ENCODE measurements at places on chromosomes 4 and X.

DNA sequence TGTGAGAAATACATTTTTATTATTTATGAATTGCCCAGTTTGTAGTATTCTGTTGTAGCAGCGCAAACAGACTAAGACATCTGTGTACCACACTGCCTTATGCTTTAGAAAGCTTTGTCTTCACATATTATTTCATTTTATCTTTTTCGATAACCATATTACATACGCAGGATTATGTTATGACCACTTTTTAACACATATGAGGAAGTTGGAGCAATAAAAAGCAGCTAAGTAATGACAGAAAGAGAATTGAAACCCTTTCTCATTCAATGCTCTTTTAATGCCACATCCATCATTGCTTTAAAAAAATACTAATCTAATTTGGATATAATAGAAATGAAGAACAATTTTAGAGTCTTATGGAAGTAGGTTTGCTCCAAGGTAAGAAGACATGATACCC, 99.7 kb downstream of the CT47B1 start:
- DNase-seq, result no peak

- peak; percentile 70 for DNase-seq
Measured at GRCh38 chr4:74874753-74875367, 58.1 kb upstream of the PARM1 start.

DNA sequence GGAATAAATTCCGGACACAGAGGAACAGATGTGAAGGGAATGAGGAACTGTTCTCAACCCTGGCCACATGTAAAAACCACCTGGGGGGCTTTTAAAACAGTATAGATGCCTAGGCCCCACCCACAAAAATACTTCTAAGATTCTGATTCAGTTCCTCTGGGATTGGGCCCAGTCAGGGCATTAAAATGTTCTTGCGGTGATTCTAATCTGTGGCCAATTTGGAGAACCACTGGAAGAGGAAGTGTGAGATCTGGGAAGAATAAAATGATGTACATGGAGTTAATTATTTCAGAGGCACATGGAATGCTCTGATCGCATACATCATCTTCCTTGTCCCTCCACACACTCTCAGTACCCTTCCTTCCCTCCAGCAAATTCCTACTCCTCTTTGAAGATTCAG, 192.2 kb downstream of the APBB2 start:
- no peak for DNase-seq

DNA sequence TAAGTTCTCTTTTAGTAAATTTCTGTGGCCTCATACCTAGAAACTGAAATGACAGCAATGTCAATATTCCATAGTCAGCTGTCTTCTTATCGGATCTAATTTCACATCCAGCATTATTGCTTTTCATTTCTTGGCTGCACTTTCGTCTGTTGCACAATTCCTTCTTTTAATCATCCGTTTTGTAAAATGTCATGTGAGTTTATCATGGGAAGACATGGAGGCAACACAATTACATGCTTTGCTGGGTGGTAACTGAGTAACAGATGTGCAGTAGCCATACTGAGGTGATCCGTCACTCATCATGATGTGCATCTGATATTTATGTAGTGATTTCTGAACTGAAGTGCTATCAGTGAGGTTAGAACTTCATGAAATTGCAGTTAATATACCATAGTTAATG, 68.3 kb upstream of the SLC7A11 start:
- no peak for DNase-seq

DNA sequence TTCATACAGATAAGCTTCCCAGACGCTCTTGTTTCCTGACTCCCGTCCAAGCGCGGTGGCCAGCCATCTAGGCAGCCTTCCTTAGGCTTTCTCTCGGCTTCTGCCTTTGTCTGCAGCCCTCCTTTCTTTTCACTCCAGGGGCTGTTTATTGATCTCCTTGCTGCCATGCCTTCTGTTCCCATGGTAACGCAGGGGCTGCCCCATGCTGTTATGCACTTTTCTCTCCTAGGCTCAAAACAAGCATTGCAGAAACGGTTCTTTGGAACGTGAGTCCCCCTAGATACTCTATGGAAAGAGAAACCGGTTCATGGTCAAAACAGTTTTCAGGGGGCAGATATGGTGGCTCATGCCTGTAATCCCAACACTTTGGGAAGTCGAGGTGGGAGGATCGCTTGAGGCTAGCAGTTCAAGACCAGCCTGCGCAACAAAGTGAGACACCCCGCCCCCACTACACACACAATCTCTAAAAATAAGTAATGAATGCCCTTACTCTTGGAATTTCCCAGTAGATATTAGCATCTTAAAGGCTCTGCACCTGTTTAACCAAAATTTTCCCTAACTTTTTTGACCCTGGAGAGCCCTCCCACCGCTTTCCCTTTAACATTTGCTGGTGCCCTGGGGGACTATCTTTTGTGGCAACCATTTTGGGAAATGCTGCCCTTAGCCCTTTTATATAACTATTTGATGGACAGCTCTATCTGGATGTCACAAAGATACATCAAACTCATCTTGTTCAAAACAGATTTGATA, 53.9 kb upstream of the ZNF157 start:
- DNase-seq, result no peak

DNA sequence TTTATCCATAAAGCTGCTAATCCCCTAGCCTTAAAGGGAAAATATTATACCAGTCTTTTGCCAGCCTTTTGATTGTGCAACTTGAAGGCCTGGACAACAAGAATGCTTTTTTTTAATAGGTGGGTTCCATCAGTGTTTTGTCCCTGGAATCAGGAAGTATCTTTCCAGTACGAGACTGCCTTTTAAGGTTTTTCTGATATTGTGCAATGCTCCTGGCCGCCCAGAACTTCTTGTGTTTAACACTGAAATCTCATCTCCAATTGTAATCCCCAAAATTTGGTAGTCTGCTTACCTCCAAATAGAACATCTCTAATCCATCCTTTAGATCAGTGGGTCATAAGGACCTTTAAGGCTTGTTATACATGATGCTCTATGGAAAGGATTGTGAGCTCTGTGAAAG, 256.7 kb downstream of the NAF1 start:
- no peak for DNase-seq

- DNase-seq, result no peak
Measured at GRCh38 chr4:13912966-13913365, 285.4 kb upstream of the BOD1L1 start.

GRCh38 chrX:110046001-110046400, 43.1 kb downstream of the TMEM164 start:
- DNase-seq, result no peak

DNA sequence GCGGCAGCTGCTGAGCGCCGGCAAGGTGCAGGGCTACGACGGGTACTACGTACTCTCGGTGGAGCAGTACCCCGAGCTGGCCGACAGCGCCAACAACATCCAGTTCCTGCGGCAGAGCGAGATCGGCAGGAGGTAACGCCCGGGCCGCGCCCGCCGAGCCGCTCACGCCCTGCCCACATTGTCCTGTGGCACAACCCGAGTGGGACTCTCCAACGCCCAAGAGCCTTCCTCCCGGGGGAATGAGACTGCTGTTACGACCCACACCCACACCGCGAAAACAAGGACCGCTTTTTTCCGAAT, 117.0 kb downstream of the DCTD start:
- DNase-seq, result no peak

- DNase-seq, result no peak
Measured at GRCh38 chrX:138858951-138859350, 147.4 kb upstream of the FGF13 start.

- no peak for DNase-seq
Measured at GRCh38 chr4:2572866-2573265, 36.4 kb downstream of the FAM193A start.

GRCh38 chr4:168474660-168475320, 5.5 kb downstream of the DDX60L start:
- no peak for DNase-seq

GRCh38 chr4:163535657-163536056, 41.2 kb downstream of the TMA16 start:
- no peak for DNase-seq

GRCh38 chrX:19695884-19696283, 180.6 kb upstream of the MAP3K15 start:
- DNase-seq, result no peak

DNA sequence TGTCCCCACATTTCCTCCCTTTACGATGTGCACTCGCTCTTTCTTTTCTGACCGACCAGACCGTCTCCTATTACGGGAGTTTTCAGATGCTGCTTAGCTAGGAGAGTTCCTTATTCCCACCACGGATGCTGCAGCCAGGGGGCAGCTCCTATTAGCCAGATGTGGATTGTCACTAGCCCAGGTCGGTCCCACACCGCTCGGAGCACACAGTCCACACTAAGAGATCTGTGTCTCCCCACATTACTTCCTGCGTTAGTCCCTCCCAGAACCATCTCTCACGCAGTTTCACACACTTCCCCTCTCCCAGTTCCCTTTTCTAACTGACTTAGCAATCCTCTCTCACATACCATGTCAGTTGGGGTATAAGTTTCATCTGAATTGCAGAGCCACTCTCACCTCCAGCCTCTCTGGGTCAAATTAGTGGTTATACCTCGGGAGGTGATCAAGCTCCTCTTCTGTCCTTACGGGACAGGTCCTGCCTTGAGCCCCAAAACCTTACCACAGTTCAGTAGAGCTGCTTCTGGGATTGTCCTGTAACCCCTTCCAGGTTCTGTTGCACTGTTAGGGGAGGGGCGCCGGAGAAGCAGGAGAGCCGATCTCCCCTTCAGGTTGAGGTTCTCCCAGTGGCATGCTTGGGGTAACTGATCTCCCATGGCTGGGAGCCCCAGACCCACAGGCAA, 28.2 kb downstream of the SULT1E1 start:
- DNase-seq, result no peak

DNA sequence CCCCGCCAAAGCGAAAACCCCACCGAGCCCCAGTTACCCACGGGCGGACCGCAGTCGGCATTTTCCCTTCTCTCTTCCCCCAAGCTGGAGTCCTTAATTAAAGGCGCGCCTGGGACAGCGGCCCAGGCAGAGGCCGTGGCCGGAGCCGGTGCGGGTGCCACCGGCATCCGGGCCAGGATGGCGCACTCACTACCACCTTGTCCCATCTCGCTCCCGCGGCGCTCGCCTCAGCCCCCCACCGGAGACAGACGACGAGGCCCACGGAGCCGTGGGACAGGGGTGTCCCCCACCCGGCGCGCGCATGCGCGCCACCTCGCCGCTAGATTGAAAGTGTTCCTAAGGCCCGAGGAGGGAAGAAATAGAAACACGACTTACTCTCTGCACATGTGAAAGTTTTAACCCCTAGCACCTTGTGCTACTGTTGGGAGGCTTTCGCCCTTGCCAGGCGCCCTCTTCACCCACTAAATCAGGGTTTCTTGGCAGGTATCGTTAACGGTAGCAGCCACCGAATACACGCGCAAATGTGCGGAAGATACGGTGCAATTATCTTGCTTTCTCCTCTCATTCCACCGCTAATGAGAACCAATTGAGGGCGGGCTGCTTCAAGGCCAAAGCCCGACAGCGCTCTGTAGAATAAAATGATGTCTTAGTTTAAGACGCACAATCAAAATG, 64.3 kb upstream of the CCDC160 start:
- DNase-seq, result no peak

DNA sequence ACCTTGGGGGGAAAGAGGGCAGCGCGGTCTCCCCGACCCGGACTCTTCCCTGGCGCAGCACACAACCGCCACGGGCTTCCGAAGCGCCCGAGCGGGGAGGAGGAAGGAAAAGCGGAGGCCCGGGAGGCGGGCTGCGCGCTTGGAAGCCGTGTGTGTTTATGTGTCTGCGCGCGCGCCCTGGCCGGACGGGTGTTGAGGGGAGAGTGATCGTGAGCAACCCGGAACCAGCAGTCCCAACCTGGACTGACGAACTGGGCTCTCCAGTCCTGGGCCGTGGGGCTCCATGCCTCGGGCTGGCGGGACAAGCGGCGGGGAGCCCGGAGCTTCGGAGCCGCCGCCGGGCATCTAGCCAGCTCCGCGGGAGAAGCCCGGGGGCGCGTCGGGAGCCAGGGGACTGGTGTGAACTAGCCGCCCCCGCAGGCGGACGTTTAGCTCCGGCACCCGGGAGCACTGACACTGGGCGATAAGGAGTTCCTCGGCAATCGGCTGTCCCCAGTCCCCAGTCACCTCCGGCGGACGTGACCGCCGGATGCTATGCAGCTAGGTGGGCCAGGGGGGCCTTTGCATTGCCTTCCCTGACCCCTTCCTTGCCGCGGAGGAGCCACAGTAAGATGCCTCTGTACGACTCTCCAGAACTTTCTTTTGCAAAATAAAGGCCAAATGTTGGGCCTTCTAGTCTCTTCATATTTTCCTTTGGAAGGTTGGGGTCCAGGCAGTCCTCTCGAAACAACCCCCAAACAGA, 74.8 kb upstream of the BCOR start:
- DNase-seq, result no peak

DNA sequence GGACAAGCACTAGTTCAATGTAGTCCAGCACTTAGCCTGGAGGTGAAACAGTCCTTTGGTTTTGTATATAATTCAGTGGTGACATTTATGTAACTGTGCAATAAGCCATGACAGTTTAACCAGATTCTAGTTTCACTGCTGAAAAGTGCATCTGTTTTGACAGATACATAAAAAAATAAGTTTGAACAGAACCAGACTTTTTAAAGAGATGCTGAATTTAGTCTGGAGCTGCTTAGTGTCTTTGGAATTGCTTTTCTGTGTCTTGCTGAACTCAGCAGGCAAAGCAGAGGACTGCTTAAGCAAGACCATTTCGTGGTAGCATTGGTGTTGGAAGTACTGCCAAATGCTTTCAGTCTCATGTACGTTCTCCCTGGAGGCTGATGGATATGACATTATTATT, 393.5 kb downstream of the MAPK10 start:
- no peak for DNase-seq

GRCh38 chr4:82626251-82626868, 64.6 kb upstream of the TMEM150C start:
- no peak for DNase-seq

GRCh38 chrX:14362721-14363120, 166.6 kb upstream of the GLRA2 start:
- no peak for DNase-seq

DNA sequence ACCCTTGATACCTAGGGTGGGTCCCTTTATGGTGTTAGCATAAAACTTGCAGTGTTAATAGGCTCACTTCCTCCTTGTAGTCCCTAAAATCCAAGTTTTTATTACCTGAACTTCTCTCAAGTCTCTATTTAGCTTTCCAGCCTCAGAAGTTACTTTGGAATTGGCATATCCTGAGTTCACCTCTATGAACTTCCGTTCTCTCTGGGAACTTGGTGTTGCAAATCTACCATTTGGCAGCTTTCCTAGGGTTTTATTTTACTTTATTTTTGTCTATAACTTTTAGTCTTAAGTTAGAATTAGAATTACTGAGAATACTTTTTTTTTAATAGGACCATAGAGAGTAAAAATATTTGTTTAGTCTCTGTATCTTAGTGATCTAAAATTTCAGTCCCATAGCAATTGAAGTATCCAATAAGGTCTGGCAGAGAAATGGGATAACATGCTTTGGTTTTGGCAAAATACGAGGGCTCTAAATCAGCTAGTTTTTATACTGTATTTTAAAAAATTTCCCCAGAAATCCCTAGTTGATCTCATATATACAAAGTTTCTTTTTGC, 30.3 kb upstream of the NAF1 start:
- DNase-seq, result no peak

- DNase-seq, result no peak
Measured at GRCh38 chr4:108168671-108169523, at the start of gene LEF1. Gene LEF1 (minus strand): TSS chr4:108168932. CDS start chr4:108167767, 1,165 bp downstream.

- DNase-seq, result no peak
Measured at GRCh38 chr4:24729119-24729730, 66.1 kb upstream of the SOD3 start.

Data from NCI-H2029 treated with DMSO at 0.1 percent for 48 hours (cell line).